GM03348 (cell line): ENCODE measurements at places on chromosomes 2 and 18.

DNA sequence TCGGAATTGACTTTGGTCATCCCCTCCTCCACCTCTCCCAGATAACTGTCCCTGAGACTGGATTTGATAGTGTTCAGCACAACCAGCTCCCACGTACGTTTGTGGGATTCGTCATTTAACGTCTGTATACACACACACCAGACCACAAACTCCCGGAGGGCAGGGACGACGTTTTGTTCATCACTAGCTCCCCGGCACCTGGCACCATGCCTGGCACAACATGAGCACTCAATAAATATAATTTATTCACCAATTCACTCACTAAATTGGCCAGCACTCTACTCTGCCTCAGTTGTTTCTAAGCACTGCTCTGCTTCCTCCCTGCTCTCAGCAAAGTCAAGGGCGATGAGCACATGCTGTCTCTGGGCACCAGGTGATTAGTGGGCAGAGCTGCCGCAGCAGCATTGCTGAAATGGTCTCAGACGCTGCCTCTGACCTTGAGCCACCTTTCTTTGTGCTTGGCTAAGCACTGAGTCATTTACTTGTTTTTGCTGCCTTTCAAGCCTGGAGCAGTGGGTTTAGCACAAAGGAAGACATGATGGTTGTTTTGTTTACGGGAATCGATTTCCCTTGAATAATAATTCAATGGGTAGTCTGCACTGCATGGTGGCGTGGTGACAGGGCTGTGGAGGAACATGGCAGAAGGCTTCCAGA is 19.3 kb upstream of the LOXHD1 start:
- DNase-seq, result no peak

- DNase-seq, result no peak
These were observed 133.5 kb downstream of the MBP start for GRCh38 chr18:76999077-76999476.

DNA sequence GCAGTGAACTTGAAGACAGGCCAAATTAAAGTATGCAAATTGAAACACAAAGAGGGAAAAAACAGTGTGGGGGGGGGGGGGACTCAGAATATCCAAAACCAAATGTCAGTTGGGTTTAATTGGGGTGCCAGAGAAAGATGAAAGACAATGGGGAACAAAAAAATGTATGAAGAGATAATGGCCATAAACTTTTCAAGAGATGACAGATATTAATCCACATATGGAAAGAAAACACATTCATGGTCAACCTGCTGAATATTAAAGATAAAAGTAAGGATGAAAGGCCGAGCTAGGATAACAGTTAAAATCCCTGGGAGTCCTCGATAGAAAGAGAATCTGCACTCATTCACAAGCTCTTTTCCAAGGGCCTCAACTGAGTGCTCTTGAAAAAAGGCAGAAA is 26.6 kb downstream of the SMAD2 start:
- no peak for DNase-seq

DNA sequence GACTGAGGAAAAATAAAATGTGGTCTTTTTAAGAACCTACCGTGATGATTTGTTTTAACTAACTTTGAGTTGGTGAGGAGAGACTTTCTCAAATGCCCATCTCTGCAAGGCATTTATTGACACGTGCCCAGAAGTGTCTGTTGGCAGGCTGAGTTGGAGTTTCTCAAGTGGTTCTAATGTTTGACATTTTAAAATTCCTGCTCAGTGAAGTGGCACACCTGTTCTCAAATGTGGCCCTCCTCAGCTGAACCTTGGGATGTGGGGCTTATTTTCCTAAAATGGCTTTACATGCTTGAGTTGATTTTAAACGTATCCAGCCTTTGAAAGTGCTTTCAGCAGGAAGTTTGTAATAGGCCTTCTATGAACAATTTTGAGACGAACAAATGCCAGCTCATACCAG is 876 bp upstream of the CAVIN2 start:
- no peak for DNase-seq

- DNase-seq, result no peak
These were observed 23.6 kb downstream of the KCNE4 start for GRCh38 chr2:223075301-223076270.

GRCh38 chr2:40680547-40680946 is 228.7 kb upstream of the SLC8A1 start:
- DNase-seq, result no peak

DNA sequence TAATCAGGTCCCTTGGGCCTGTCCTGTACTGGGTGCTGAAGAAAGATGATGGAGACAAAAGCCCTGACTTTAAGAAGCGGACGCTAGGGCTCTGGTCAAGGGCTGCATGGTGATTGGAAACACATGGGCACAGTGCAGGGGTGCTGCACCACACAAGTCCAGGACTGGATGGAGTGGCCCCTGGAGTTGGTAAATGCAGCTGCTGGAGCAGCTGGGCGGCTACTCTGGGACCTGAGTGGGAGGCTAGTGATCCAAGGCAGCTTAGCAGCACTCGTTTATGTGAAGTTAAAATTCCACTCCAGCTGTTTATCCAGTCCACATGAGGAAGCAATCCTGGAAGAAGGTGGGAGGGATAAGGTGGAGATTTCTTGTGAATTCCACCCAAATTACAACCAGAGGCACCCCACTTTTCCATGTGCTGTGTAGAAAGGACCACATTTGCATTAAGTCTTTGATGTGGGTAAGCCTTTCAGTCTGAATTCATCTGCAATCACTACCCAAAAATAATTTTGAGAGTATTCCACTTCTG is 24.9 kb downstream of the MERTK start:
- peak; percentile 20 for DNase-seq

GRCh38 chr2:191625016-191625415 is 52.9 kb upstream of the NABP1 start:
- no peak for DNase-seq

- DNase-seq, result peak; percentile 52
These were observed 588.9 kb upstream of the NRXN1 start for GRCh38 chr2:51620796-51621195.

DNA sequence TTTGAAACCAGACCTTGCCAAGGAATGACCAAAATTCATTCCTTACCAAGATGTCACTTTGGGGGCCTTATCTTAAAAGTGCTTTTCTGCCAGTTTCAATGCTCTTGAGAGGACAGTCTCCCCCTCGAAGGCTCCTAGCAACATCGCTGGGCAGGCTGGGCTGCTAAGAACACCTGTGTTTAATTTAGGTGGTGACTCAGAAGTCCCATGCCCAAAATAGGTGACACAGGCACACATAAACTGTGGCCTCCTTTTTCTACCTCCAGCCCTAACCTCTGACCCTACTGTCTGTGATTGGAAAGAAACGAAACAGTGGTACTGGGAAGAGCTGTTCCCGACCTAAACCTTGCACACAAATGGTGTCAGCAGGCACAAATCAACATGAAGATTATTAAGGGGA is 28.7 kb upstream of the ROCK2 start:
- no peak for DNase-seq

DNA sequence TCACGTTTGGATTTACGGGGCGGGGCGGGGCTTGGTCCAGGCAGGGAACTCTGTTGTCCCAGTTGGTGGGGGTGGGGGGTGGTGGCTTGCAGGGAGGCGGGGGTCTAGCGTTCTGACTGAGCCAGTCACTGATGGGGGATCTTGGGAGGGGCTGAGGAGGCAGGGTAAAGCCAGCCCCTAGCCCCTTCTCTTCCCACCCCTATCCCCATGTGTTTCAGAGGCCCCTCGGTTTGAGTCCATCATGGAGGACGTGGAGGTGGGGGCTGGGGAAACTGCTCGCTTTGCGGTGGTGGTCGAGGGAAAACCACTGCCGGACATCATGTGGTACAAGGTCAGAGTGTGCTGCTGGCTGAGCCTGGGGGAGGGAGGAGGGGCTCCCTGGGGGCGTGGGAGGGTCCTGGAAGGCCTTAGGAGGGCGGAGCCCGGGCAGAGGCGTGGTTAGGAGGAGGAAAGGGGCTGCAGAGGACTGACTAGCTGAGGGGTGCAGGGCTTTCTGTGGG is 22.0 kb upstream of the GMPPA start:
- DNase-seq, result no peak

- DNase-seq, result no peak
These were observed 51.3 kb upstream of the SLC35F5 start for GRCh38 chr2:113807721-113808120.

GRCh38 chr2:236626391-236627150 is 56.9 kb downstream of the ACKR3 start:
- no peak for DNase-seq

DNA sequence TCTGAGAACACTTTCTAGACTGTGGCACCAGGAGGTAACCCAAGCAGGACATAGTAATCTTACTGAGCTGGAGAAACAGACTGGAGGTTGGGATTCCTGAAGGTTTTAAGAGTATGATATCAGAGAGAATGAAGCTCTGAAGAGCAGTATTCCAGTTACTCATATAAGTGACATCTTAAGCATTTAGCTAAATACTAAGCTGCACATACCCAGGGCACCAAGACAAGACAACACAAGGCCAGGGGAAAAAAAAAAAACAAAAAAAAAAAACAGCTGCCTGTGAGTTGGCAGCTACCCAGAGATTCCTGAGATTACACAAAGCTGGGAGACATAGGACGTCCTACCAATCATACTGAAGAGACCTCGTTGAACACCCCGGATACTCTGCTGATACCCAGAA is 175.8 kb downstream of the SRBD1 start:
- peak; percentile 44 for DNase-seq

DNA sequence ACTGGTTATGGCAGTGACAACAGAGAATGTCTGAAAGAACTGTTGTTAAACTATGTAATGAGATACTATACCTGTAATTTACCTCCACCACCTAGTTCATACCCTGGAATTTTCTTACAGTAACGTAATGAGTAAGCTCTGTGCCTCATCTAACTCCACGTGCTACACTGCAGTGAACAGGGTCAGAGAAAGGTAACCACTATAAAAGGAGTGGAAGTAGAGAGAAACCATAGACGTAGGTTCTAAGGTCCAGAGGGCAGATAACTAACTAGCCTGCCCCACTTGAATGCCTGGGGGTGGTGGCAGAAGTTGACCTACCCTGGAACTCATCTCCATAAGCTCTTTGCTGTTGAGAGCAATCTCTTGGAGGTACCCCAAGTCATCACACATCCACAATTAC is 32.0 kb upstream of the B4GALT6 start:
- no peak for DNase-seq

DNA sequence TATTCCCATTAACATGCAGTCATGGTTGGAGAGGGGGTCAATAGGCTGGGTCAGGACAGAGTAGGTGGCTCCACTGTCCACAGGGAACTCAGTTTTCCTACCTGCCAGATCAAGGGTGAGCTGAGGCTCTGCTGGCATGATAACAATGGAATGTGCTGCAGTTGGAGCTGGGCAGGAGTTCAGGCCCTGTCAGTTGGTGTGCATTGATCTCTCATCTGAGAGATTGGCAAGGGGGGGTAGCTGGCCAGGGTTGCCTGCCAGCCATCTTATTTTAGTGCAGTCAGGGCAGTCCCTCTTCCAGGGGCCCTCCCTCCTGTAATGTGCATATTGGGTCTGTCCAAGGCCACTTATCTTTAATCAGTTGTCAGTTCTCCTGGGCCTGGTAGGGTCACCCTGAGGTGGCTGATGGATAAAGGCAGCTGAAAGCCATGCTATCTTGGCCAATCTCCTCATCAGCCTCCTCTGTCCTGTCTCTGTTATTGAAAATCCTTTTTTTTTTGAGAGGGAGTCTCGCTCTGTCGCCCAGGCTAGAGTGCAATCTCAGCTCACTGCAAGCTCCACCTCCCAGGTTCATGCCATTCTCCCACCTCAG is 38.1 kb upstream of the CCBE1 start:
- DNase-seq, result no peak

GRCh38 chr18:28136071-28136470 is 40.9 kb downstream of the CDH2 start:
- no peak for DNase-seq

DNA sequence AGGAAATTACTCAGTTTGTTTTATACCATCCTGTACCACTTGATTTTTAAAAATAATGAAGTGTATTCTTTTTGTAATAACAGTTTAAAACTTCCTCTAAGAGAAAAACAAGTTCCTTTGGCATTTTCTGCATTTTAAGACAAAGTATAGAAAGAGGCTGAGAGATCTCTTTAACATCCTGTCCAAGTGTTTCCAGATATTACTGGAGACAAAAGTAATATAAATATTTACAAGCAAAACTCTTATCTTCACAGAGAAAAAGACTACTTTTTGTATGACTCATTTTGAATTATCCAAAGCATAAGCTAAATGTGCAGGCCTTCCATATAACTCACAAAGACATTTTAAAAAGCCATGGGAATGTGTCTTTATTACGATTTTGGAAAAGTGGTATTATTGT is 221.1 kb downstream of the RDH14 start:
- DNase-seq, result no peak

- DNase-seq, result no peak
These were observed 37.8 kb upstream of the ASAP2 start for GRCh38 chr2:9168821-9169221.

DNA sequence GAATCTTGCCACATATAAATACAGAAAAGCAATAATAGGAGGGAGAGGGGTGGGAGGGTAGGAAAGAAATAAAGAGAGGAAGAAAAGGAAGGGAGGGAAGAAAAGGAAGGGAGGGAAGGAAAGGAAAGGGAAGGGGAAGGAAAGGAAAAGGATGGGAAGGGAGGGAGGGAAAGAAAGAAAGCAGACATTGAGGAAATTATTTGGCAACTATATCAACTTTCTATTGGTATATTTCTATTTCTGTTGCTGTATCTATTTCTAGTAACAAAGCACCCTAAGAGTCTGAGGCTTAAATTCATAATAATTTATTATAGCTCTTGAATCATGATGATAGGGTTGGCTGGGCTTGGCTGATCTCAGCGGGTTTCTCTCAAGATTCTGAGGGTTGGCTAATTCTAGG is 648.0 kb downstream of the CCDC85A start:
- no peak for DNase-seq

GRCh38 chr2:84807063-84807485 is 73.8 kb downstream of the TRABD2A start:
- DNase-seq, result peak; percentile 89

DNA sequence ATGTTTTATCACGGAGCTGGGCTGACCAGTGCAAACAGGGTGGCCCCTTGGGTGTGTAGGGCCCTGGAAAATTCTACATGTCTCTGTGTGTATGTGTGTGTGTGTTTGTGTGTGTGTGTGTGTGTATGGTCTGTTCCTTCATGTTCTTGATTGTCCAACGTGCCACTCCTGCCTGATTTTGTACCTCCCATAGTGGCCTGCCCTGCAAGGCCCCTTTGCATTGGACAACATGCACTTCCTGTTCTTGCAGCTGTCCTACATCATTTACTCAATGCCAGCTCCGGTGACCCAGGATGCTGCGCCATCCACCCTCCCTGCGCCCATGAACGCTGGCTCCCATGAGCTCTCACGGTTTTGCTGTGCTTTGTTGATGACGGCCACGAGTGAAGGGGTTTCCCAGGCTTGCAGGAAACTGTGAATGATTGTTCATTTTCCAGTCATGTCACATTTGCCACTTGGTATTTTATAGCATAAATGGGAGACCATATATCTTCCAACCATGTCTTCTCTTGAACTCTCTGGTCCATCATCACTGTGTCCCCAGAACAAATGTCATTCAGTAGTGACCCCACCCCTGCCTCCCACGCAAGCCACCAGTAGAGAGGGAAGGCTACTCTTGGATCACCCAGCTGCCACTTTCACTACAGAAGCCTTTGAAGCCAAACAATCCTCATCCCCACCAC is 69.7 kb upstream of the NCK2 start:
- no peak for DNase-seq

- DNase-seq, result no peak
These were observed 2.8 kb downstream of the ECEL1 start for GRCh38 chr2:232484628-232485347.
